ENCODE measurements at places on chromosomes 11 and 22.
A peak's percentile ranks its signal among the peaks of the same experiment; 100 is the strongest.

GRCh38 chr11:116828632-116829524, 829 bp upstream of the APOC3 start:
- DNase-seq = no peak

- no peak for DNase-seq
Measured at GRCh38 chr11:44383246-44383645, 73.3 kb upstream of the ALX4 start.

DNA sequence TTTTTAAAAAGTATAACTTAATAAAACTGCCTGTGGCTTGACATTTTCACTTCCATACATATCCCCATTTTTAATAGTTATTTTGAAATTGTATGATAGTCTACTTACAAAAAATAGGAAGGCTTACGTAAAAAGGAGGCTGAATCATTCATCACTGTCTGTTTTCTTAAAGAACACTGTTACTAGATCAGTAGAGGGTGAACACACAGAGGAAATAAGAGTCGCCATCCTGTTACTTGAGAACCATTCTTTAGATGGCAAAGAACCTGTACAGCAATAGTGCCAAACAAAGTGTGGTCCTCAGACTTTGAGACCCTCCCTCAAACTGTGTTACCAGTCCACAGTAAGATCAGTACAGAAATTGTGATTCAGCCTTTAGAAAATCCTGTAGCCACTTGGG, 180.7 kb downstream of the PGR start:
- no peak for DNase-seq

- no peak for DNase-seq
Measured at GRCh38 chr22:27778294-27779090, 23.1 kb downstream of the MN1 start.

DNA sequence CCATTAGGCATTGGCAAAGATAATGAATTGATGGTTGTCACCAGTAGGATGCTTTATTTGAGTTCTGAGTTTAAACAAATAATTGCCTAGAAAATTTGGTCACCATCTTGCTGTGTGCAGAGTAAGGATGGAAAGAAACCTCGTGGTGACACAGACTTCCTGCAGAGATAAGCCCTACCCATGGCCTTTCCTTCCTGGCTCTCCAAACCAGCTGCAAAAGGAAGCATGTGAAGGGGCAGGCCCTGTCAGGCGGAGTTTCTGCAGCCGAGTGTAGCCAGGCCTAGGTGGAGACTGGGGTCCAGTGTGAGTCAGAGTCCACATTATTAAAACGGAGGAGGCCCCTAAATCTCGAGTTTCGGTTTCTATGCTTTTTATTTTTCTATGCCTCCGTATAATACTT, 83.1 kb upstream of the ADSL start:
- no peak for DNase-seq

- DNase-seq = no peak
Measured at GRCh38 chr11:130427581-130428315, 661 bp downstream of the ADAMTS8 start.

DNA sequence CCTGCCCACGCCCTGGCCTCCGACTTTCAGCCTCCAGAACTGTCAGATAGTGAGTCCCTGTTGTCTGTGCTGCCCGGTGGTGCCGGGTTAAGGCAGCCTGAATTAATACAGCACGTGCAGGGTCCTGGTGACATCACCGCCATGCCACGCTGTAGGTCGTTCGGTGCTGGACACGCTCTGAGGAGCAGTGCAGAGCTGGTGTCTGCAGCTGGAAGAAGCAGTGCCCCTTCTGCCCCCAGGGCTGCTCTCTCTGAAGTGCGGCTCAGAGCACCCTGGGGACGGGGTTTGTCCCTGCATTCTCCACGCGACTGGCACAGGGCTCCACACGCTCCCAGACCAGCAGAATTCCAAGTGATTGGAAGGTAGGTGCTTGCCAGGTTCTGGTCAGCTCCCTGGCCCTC, 831.5 kb downstream of the TBC1D22A start:
- DNase-seq = no peak

DNA sequence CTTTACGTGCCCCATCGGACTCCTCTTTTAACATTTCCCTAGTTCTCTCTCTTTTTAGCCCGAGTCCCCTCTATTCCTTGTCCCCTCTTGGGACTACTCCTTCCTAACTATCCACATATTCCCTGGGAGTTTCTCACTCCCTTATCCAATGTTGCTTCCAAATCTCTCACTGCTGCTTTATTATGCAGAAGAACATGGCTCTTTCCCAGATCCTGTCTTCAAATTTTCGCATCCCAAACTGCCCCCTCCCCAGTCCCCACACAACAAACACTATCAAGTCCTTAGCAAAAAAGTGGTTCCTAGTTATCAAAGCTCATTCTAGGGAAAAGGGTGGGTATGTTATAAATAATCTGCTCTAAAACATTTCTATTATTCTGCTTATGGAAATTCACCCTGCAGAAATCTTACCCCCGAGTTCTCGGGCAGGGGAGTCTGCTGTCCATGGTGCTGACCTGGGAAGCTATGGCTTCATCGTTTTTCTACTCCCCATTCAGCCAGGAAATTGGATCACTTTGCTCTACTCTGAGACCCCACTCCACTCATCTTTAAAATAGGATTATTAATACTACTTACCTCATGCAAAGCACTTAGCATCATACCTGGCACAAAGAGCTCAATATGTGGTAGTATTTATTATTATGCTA, 393.5 kb downstream of the BUD13 start:
- no peak for DNase-seq

DNA sequence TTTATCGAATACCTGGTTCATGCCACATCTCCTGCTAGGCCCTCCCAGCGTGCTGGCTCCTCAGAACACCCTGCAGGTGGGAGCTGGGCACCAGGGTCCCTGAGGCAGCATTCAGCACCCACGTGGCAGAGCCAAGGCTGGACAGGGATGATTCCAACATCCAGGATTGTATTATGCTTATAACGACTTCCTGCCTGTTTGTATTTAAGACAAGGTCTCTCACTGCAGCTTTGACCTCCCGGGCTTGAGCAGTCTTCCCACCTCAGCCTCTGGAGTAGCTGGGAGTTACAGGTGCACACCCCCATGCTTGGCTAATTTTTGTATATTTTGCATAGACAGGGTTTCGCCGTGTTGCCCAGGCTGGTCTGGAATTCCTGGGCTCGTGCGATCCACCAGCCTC, 64.7 kb upstream of the WNT7B start:
- DNase-seq = no peak

- DNase-seq = no peak
Measured at GRCh38 chr11:68598816-68599653, 85.3 kb upstream of the GAL start.

DNA sequence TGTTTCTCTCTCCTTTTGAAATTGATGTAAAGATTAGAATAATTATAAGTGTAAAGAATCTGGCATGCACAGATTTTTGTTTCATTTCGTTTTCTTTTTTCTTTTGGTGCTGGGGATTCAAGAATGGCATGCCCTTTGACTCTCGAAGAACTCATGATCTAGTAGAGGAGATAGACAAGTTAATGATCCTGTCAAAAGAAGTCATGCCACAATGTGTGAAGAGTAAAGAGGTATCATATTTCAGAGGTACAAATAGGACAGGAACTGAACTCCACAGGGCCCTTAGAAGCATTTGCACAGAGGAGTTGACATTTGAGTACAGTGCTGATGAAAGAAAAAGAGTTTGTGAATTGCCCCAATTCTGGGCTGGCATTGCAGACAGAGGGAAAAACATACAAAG, 708.0 kb upstream of the ARHGAP42 start:
- no peak for DNase-seq

DNA sequence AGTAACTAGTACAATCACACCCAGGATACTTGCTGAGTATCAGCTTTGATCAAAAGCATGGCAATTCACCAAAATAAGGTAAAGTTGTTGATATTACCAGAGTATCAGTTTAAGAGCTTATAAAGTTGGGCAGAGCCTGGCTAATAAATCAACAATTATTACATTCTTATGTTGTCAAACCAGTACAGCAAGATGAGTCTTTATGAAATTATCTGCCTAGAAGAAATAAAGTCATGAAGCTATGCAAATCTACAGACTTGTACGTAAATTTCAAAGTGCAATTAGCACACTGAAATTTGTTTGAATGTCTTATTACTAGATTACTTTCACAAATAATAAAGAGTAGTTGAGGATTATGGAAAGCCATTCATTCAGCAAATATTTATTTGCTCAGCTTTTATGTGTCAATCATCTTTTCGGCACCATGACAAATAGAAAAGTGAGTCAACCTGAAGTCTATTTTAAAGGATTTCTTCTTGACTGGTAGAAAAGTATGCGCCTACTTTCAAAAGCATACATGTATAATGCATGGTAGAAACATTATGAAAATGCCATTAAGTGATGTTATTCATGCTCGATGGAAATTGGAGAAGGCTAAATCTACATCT, 5.0 kb upstream of the ANO3 start:
- no peak for DNase-seq

GRCh38 chr22:49733631-49734030, 94.0 kb downstream of the BRD1 start:
- no peak for DNase-seq

GRCh38 chr11:79845002-79845709, 404.3 kb upstream of the TENM4 start:
- no peak for DNase-seq

DNA sequence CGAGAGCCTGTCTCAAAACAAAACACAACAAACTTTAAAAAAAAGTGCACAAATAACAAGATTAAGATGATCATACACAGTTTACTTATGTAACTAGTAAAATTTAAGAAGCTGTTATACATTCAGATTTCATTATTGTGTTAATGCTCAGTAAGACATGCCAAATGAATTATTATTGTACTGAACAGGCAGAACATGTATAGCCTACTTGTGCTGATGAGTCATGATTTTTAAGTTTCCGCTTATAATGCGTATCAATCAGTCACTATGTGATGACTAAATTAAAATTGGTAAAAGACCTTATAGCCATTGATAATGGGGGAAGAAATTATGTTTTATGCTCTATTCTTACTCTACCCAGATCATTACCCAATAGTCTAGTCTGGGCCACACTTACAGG, 20.5 kb upstream of the EXPH5 start:
- no peak for DNase-seq

DNA sequence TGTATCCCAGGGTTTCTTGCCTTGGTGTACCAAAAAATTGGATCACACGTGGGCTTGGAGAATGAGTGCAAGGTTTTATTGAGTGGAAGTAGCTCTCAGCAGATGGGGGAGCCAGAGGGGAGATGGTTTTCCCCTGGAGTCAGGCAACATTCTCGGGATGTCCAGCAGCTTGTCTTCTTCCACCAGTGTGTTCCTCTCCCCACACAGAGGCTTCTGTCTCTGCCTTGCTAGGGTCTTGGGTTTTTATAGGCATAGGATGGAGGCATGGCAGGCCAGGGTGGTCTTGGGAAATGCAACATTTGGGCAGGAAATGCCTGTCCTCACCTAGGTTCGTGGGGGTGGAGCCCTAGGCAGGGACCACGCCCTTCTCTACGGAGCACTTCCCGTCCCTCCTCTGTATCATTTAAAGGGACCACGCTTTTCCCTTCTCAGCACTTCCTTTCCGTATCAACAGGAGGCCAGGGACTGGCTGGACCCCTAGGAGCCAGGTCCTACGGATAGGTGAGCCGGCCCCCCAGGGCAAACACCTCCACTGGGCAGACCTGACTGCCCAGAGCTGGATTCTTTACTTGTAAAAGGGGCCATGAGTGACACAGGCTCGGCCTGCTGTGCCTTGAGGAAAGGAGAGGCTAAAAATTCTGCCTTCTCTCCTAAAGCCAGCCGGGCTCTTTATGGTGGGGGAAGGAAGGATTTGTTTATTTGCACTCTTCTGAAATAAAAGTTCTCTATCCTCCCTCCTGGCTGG, 55.3 kb upstream of the CCDC188 start:
- DNase-seq = peak; percentile 30

GRCh38 chr11:37973941-37974340, 1375.9 kb upstream of the RAG2 start:
- no peak for DNase-seq

DNA sequence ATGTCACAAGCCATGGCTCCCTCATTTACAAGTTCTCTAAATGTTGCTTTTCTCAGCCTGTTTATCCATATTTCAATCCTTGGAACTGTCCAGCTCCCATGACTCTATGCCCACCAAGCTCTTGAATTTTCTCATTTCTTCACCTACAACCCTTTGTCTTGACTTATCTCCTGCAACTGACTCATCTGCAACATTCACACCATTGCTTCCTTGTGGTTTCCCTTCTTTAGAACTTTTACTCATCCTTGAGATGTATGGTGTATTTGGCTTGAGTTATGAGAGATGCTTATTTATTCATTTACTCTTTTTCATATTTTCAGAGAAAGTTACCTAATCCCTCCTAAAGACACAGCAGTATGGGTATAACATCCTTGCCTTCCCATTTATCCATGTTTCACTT, 18.8 kb downstream of the TRIM34 start:
- DNase-seq = no peak

DNA sequence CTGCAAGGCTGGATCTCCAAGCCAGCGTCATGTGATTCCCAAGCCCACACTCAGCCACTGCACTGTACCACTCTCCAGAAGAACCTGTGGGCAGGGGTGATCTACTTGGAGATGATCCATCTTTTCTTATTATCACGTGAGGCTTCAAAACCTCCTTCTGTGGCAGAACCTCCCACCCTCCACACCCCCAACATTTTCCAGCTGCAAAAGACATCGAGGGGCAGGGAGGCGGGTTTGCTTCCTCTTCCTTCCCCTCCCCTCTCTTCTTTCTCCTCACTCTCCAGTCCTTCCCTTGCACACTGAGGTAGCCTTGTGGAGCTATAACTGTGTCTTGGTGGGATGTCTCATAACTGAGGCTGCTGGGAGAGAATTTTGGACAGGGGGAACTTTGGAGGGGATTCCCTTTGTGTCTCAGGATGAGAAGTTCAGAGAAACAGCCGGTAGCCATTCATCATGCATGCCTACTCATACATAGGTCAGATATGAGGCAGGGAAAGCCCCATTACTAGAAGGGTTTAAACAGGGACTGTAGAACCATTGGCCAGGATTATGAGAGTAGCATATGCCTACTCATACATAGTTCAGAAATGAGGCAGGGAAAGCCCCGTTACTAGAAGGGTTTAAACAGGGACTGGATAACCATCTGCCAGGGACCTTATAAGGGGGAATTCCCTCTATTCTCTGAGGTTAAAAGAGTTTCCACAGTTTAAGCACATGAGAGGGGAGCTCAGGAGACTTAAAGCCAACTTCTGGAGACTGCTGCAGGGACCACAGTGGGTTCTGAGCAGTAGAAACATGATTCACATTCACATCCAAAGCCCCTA, 420.7 kb upstream of the CADM1 start:
- DNase-seq = no peak

GRCh38 chr11:133897331-133897650, 52.0 kb upstream of the SPATA19 start:
- no peak for DNase-seq

GRCh38 chr11:102238391-102238821, 78.9 kb upstream of the BIRC3 start:
- DNase-seq = no peak

GRCh38 chr22:28139961-28140360, 220.9 kb upstream of the PITPNB start:
- no peak for DNase-seq

All from stimulated activated CD4-positive, alpha-beta T cell treated with anti-CD3 and anti-CD28 coated beads, Interleukin-15, amount 100 ng/mL, for 1 hour (primary cell).